Regular cardiac myocyte (primary cell): ENCODE measurements at places on chromosomes 4 and X. TPM values are rescaled to one million over a fixed set of nuclear protein-coding genes. Genes with fewer than 3 reads are reported as not detected.

AADAT gene
- 2.0 and 3.8 TPM in 2 replicates for total RNA-seq

SLITRK2 gene
- total RNA-seq = not detected in 2 replicates

SCML2 gene
- total RNA-seq = 0.56 and 1.3 TPM in 2 replicates

FAT1 gene
- 185 and 230 TPM in 2 replicates for total RNA-seq

GPAT3 gene
- 7.6 and 17.8 TPM in 2 replicates for total RNA-seq

VEGFD gene
- 0.28 TPM in 1 of 2 replicates, not detected in the other for total RNA-seq

PCSK1N gene
- 0.19 and 0.85 TPM in 2 replicates for total RNA-seq

PPEF2 gene
- 0.19 TPM in 1 of 2 replicates, not detected in the other for total RNA-seq

CITED1 gene
- not detected in 2 replicates for total RNA-seq

TMEM271 gene
- total RNA-seq = not detected in 2 replicates

ATP2B3 gene
- total RNA-seq = not detected in 2 replicates

ZNF157 gene
- under 0.01 and 0.28 TPM in 2 replicates for total RNA-seq

ADGRG2 gene
- under 0.01 TPM in 1 of 2 replicates, not detected in the other for total RNA-seq

SATL1 gene
- not detected in 2 replicates for total RNA-seq

GSX2 gene
- total RNA-seq = under 0.01 TPM in 1 of 2 replicates, not detected in the other

F8A2 gene
- not detected in 2 replicates for total RNA-seq
